ENCODE measurements at places on chromosomes 11 and 22.

DNA sequence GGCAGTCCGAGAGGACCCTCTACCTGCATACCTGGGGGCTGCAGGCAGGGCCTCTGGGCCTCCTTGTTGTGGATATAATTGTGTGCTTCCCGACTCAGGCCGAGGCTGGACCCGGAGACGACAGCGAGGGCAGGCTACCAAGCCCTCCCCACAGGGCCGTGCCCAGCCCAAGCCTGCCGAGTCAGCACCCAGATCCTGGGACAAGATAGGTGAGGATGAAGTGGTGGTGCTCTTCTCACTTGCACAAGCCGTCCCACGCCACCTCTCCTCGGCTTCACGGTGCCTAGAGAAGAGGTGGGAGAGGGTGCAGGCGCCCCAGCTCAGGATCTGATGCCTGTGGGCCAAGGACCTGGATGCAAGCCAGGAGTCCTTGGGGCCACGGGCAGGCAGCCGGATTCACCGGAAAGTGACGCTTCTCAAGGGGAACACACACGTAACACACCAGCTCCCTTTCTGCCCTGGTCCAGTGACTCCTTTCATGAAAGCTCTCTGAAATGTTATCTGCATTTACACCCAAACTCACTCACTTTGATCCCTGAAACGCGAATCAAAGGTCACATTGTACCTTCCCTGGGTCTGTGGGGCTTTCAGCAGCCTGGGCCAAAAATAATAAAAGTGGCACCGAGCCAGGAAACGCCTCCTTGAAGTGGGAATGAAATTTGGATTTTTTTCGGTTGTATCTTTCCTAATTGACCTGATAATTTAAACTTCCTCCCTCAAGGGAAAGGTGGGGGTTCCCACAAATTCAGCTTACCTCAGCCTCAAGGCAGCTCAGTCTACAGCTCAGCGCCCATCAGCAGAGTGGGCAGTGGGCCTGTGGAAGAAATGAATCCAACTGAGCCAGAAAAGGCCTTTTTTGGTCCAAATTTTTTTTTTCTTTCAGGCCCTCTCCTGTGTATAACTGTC is 1.1 kb upstream of the GNB1L start:
- peak; percentile 83 for DNase-seq

GRCh38 chr22:49327411-49328117 is 500.1 kb downstream of the BRD1 start:
- no peak for DNase-seq

DNA sequence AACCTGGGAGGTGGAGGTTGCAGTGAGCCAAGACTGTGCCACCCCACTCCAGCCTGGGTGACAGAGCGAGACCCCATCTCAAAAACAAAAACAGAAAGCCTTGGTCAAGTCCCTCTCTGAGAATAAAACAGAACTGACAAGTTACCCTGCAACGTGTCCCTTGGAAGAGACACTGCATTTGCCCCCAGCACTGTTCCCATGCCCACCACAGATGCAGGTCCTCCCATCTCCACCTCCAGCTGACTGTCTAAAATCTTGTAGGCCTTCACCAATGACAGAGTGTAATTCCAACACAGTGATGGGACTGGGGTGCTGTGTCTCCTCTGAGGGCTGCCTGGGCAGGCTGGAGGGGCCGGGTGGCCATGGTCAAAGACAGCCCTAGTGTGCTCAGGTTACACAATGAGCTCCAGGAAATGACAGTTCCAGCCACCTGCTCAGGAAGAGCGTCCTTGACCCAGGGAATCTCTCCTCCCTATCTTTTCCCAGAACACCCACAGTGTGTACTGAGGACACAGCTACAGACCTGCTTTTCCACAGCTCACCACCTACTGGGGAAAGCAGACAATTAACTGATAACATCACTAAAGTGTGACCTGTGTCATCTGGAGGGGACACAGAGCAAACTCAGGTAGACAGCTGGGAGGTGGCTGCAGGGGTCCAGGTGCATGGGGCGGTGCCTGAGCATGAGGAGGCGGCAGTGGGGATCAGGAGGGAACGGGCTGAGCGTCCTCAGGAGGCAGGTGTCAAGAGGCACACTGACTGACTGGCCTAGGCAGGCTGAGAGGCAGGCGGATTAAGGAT is 56.4 kb downstream of the ARFGAP3 start:
- no peak for DNase-seq

DNA sequence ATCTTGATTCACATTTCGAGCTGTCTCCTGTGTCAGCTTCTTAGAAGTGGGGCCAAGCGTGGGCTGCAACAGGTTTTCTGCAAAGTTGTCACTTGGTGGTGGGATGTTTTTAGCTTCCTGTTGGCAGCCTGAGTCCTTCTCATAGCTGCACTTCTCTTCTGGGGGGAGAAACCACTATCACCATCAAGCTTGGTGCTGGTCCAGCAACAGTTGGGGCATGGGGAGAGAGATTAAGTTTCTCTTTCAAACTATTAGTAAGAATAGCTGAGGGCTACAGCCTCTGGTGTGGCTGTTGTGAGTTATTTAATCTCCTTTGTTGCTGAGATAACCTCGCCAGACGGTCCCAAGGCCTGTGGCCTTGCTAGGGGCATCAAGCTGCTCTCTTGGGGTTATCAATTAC is 123.3 kb upstream of the CRYBB3 start:
- DNase-seq: no peak

GRCh38 chr11:88231894-88232482 is 56.7 kb upstream of the RAB38 start:
- peak; percentile 14 for DNase-seq

GRCh38 chr11:70203751-70204465 is 812 bp downstream of the FADD start:
- peak; percentile 64 for DNase-seq

GRCh38 chr11:45209891-45210699 is 63.7 kb downstream of the PRDM11 start:
- no peak for DNase-seq

DNA sequence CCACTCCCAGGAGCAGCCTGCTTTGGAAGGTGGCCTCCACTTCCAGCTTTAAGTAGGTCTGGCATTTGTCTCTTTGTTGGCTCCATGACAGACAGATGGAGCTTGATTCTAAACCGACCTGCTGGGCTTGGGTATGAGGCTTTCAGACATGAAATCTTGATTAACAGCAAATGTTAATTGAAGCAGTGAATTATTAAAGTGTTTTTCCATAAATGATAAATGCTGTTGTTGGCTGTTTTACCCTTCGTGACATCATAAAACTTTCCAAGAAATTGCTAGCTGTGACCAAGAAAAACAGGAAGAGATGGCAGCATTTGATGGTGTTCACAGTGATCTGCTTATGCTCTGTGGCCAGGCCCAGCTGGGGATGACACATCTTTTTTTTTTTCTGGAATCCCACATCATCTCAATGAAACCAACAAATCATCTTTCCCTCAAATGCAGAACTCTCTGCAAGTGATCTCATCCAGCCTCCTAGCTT is 66.1 kb downstream of the RBMXL2 start:
- DNase-seq: peak; percentile 6

GRCh38 chr22:19226428-19226827 is 47.9 kb upstream of the SLC25A1 start:
- no peak for DNase-seq
